ENCODE measurements at places on chromosomes 3 and 15.
A peak's percentile ranks its signal among the peaks of the same experiment; 100 is the strongest.

GRCh38 chr15:39598186-39598850, 17.4 kb downstream of the THBS1 start:
- peak; percentile 29 for DNase-seq

DNA sequence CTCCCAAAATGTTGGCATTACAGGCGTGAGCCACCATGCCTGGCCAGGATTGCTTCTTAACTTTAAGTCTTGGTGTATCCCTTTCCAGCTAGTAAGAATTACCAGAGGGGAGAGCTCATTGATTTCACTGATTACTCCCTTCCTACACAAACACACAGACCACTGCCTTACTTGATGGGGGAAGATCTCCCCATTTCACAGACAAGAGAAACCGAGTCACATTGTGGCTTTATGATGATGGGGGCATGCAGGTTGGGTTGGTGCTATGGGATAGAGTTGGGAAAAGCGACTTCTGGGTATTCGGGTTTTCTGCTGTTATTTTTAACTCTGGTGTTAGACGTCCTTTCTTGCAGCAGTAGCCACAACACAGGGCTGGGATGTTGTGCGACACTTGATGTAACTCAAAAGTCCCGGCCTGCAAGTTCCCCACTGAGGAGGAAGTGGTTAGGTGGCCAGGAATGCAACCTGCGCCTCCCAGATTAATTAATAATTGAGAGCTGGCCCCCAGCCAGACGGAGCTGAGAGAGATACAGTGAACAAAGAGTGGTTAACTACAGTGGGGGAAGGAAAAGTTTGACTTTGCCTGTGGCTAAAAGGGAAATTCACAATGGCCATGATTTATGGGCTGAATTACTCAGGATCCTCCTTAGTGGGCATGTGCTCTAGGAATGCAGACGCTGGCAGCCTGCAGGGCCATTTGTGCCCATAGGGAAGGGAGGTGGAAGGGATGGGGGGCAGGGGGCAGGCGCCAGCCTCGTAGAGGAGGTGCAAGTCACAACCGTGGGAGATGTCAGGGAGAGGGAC, 63.6 kb downstream of the SMAD6 start:
- DNase-seq, result peak; percentile 87

DNA sequence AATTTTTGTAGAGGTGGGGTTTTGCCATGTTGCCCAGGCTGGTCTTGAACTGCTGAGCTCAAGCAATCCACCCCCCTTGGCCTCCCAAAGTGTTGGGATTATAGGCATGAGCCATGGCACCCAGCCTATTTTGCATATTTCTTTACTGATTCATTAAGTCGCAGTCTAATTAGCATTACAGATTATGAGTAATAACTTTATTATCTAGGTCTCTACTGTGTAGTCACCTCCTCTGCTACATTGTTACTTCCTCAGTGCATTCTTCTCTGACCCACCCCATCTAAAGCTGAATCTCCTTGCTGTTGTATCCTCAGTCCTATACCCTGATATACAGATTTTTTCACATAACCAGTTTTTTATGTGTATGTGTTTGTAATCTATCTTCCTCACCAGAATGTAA, 61.7 kb downstream of the TFDP2 start:
- DNase-seq, result peak; percentile 90

DNA sequence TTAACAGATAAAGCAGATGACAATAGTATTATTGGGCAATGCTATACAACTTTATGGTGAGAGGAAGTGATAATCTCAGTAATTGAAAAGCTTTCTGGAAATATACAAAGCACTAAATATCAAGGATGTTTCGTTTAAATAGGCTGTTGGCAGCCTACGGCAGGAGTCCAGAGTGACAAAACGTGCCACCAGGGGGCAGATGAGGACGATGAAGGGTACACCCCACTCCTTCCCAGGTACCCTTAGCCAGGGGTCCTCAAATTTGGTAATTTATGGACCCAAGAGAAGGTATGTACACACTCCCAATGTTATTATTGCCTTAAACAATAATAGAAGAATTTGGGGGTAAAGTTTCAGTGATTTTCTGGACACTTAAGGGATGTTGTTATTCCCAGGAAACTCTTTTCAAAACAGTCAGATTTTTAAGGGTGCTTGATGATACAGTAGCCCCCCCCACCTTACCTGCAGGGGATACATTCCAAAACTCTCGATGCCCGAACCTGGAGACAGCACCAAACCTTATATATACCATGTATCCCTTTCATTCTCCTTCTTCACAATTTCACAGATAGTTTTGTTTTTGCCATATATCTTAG, 1.4 kb upstream of the MAGEL2 start:
- DNase-seq, result peak; percentile 1

DNA sequence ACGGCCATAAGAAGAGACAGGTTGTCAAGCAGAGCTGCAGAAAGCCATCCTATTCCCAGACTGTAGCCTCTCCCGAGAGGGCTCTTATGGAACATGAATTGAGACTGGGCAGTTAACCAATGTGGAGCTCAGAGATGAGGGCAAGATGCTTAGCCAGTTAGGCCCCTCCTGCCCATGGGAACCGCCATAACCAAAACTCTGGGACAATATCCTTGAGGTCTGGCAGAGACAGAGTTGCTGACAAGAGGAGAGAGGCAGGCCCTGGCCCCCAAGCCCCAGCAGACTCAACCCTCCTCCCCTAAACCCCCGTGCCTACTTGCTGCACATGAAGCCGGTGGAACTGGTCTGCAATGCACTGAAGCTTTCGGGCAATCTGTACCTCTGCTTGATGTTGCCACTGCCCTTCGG, 4.8 kb downstream of the BMF start:
- DNase-seq, result no peak

- no peak for DNase-seq
Observed at GRCh38 chr3:195251336-195252065, 19.5 kb downstream of the XXYLT1 start.

GRCh38 chr3:32592011-32592410, 21.4 kb upstream of the DYNC1LI1 start:
- DNase-seq, result no peak

- peak; percentile 23 for DNase-seq
Observed at GRCh38 chr3:185981621-185982020, 43.8 kb upstream of the TRA2B start.

- DNase-seq, result no peak
Observed at GRCh38 chr3:107268469-107268868, 108.8 kb upstream of the CCDC54 start.

DNA sequence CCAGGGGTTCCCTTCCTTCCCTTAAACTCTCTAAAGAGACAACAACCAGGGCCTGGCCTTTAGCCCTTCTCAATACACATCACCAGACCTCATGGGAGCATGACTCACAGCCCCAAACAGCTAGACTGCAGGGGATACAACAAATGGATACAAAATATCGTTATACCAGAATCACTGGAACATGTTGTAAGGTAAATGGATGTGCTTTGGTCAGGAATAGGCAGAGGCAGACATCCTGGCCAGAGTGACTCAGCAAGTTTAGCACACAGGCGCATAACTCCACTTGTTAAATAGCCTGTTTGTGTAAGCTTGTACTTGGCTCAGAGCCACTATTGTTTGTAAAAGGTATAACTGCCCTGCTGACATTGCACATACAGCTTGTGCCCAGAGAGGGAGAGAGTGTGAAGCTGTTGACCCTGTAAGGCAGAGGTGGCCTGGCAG, 18.3 kb downstream of the TMED3 start:
- peak; percentile 52 for DNase-seq

- peak; percentile 48 for DNase-seq
Observed at GRCh38 chr3:30188713-30189112, 417.7 kb upstream of the TGFBR2 start.

GRCh38 chr3:51338632-51339031, 46.5 kb upstream of the MANF start:
- no peak for DNase-seq

- no peak for DNase-seq
Observed at GRCh38 chr3:144259267-144259666, 287.6 kb downstream of the DIPK2A start.

DNA sequence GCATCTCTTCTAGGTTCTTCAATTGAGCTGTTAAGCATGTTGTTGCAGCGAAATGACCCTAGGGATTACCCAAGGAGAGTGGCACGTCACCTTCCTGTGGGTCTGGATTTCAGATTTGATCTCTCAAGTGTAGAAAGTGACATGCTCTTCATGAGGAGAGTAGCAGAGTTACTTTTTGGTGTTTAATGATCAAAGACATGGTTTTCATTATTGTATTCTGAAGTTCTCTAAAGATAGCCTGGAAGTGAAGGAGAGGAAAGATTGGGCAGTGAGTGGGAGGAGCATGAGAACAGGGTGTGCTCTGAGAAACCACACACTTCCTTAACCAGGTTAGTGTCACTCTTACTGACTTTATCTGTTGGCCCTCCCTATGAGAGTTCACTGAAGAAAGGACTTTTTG, 153.6 kb downstream of the AKAP13 start:
- no peak for DNase-seq

GRCh38 chr3:116920826-116921610, 211.4 kb downstream of the TUSC7 start:
- no peak for DNase-seq

- DNase-seq, result no peak
Observed at GRCh38 chr15:52133510-52134220, 21.1 kb upstream of the BCL2L10 start.

GRCh38 chr15:85456798-85457197, 76.4 kb downstream of the AKAP13 start:
- DNase-seq, result no peak

DNA sequence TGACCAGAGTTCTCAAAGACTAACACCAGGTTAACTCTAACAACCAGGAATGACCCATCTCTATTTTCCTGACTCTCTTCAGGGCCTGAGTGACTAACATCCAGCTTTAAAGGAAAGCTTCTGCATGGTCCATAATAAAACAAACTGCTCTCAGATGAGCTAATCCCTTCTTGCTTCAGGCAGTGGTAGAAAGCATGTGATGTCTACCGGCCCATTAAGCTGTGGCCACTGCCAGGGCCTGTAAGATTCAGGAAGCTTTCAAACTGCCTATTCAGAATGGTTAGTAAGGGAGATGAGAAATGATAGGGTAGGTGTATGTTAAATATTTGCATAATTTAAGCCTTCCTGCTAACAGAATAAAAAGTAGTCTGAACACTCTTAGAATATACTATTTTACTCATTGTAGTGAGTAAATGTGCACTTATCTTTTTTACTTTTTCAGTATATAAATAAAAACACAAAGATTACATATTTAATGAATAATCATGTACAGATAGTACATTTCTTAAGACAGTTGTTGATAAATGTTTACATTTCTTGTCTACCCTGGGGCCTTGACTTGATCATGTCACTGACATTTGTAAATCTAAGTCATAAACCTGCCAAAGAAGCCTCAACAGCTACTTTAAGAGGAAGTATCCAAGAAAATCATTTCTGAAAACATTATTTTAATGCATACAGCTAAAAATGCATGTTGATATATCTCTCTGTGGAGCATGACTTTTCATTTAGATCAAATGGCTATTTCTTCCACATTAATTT, 222.0 kb downstream of the MCTP2 start:
- DNase-seq, result no peak

- peak; percentile 70 for DNase-seq
Observed at GRCh38 chr15:36658312-36658711, 78.9 kb downstream of the CDIN1 start.

- DNase-seq, result no peak
Observed at GRCh38 chr15:48085591-48085930, 35.2 kb upstream of the SLC24A5 start.

GRCh38 chr3:24494618-24495325, at the start of gene THRB:
Gene THRB (minus strand): TSS chr3:24494850.
- DNase-seq, result peak; percentile 47

DNA sequence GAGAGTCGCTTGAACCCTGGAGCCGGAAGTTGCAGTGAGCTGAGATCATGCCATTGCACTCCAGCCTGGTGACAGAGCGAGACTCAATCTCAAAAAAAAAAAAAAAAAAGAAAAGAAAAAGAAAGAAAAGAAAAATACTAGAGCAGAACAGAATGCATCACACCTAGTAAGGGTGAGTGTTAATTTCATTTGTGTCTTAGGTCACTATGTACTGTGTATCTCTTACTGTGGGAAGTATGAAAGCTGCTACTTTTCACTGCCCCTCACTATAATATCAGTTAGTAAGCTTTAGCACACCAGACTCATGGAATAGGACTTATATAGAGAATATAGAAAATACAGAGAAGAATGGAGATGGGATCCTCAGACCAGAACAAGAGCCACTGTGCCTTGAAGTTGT, 45.9 kb upstream of the RASA2 start:
- no peak for DNase-seq

GRCh38 chr3:162103808-162104207, 607.2 kb downstream of the OTOL1 start:
- DNase-seq, result no peak

DNA sequence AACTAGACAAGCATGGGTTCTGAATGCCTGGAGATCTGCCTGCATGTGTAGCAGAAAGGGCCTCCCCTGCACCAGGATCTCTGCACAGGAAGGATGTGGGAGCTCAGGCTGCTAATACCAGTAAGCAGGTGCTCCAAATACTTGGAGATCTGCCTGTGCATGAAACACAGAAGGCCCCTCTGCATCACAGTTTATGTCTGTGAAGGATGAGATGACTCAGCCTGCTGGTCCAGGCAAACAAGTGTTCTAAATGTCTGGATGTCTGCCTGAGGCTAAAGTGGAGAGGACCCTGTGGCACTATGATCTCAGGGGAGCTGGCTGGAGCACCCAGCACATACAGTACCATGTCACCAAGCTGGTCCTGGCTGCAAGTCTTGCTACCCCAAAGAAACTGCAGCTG, 678.8 kb downstream of the MCTP2 start:
- peak; percentile 1 for DNase-seq

DNA sequence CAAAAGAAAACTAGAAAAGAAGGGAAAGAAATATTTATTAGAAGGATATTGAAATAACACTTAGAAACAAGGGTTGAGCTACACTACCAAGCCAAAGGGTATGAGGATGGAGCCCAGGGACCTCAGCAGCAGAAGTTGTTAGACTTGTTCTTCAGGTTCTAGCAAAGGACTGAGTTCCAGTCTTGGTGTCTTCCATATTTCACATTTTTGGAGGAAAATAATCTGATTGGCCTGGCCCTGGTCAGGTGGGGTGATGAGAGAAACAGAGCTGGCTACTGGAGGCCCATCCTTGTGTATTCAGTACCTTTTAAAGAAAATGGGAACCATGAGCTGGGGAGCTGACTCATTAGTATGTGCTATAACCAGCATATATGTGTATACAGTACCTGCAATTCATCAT, 28.2 kb downstream of the PPP4R2 start:
- DNase-seq, result no peak

GRCh38 chr3:128083396-128083795, 31.2 kb downstream of the SEC61A1 start:
- DNase-seq, result no peak

DNA sequence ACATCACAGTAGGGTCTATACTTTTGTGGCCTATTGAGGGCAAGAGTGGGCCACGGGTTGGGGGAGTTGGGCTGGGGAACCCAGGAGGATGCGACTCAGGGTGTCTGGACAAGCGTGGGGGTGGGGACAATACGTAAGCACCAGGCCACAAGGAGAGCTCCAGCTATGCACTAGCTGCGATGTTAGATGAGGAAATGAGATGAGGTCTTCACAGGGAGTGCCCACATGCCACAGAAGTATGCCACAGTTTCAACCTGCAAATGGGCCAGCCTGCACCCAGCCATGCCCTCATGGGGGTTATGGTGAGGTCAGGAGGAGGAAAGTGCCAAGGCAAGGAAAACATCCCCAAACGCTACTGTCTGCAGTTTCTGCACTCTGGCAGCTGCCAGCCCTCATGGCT, 30.5 kb downstream of the CACNA2D2 start:
- no peak for DNase-seq

- DNase-seq, result peak; percentile 29
Observed at GRCh38 chr3:107985496-107985895, 105.3 kb downstream of the CD47 start.

GRCh38 chr15:91385311-91385710, 285.3 kb downstream of the SV2B start:
- no peak for DNase-seq
